ENCODE measurements at places on chromosomes 16 and 17.

- DNase-seq, result no peak
These were observed 107.4 kb upstream of the CES5A start for GRCh38 chr16:55982597-55982996.

DNA sequence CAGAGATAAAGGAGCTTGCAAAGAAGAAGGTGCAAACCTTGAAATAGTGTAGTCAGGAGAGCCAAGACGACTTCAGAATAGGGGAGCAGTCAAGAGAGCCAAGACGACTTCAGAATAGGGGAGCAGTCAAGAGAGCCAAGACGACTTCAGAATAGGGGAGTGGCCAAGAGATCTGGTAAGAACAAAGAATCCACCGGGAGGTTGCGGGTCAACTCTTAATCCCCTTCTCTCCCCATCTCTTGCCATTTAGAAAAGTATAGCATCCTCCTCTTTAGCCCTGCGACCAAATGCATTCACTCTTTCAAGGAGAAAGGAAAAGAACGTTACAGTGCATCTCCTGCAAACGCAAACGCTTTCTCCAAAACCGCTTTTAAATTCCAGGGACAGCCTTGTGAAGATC is 713 bp downstream of the KNOP1 start:
- no peak for DNase-seq

GRCh38 chr16:63577891-63578290 is 1541.7 kb upstream of the CDH8 start:
- no peak for DNase-seq

GRCh38 chr16:4463522-4464163 is 10.8 kb downstream of the NMRAL1 start:
- DNase-seq, result no peak

DNA sequence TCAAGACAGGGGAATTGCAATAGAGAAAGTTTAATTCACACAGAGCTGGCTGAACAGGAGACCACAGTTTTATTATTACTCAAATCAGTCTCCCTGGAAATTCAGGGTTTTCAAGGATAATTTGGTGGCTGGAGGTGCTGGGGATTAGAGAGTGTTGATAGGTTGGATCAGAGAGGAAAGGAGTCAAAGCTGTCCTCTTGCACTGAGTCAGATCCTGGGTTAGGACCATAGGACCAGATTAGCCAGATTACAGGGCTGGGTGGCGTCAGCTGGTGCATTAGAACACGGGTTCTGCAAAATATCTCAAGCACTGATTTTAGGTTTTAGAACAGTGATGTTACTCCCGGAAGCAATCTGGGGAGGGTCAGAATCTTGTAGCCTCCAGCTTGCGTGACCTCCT is 1.8 kb upstream of the NSMCE1 start:
- DNase-seq, result no peak

DNA sequence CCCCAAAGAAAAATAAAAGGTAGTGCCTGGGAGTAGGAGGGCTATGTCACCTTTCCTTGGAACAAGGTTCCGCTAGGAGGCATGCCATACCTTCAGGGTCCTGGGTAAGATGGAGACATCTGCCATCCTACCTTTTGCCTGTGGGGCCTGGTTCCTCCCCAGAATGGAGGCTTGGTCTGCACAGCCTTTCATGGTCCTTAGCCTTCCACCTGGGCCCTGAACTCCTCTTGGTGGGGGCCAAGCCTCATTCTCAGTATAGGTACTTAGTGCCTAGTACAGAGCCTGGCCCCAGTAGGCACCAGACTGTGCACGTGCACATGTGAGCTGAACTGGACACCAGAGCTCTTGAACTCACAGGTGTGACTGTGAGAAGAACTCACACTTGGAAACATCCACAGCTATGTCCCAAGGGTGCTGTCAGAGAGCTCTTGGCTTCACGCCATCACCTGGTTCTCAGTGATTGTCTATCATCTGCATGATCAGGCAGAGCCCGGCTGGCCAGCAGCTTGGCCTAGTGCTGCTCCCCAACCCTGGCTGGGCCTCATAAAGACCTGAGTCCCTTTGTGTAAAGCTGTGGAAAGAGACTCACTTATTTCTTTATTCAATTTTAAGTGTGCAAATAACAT is 143.2 kb downstream of the SOCS1 start:
- DNase-seq, result peak; percentile 72

DNA sequence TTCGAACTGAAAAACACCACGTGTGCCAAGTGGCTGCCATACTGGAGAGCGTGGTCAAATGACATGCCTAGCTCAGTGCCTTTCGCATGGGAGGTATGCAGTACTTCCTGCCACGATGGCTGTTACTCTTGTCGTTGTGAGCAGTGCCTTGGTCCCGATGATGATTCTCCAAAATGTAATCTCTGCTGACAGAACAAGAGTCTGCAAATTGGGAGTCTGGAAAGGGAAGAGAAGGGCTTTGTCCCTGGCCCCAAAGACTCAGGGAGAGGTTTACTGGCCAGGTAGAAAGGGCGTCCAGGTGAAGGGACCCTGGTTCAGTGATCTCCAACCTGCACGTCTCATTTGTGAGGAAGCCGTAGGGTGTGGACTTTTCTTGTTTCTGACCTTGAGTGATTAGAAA is 336.6 kb downstream of the WWOX start:
- no peak for DNase-seq

DNA sequence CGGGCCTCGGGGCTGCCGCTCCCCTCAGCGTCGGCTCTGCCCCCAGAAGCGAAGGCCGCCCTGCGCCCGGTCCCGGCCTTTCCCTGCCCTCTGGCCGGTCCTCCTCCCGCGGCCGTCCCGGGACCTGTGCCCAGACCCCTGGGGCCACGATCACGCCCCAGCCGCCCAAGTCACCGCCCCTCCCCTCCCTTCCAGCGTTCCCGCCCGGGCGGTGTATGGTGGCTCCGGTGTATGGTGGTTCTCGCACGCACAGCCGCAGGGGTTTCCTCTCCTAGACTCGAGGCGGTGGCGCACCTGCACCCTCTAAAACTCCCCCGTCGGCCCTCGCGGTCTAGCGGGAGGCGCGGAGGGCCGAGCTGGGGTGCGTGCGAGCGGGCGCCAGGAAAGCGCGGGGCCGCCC is 10.0 kb downstream of the TIGD7 start:
- DNase-seq, result no peak

DNA sequence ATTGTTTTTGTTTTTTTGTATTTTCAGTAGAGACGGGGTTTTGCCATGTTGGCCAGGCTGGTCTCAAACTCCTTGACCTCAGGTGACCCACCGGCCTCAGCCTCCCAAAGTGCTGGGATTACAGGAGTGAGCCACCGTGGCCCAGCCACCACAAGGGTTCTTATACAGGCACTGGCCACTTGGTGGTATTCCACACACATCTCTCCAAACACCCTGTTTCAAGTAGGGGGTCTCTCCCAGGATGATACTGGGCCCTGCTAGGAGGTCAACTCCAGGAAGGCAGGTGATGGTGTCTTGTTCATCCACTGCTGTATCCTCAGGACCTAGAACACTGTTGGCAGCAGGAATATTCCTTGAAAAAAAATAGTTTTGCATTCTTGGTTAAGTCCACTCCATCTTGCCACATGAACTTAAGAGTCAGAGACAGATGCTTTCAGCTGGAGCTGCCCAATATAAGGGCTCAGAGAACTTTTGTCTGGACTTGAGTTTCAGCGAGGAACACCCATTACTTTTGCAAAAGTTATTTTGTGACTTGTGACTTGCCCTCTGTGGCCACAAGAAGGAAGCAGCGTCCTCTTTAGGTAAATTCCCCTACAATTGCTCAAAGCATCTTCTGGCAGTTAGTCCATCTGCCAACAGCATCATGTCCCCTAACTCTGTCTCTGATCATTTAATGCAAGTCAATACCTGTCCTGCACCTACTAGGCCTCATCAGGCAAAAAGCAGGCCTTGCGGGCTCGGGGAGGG is 7.4 kb upstream of the EEF2K start:
- DNase-seq, result no peak

GRCh38 chr17:47188271-47188875 is 722 bp downstream of the CDC27 start:
- DNase-seq, result no peak

GRCh38 chr16:57578521-57579360 is 36.3 kb downstream of the ADGRG5 start:
- no peak for DNase-seq

GRCh38 chr17:6568184-6568758 is 11.9 kb upstream of the PITPNM3 start:
- no peak for DNase-seq

DNA sequence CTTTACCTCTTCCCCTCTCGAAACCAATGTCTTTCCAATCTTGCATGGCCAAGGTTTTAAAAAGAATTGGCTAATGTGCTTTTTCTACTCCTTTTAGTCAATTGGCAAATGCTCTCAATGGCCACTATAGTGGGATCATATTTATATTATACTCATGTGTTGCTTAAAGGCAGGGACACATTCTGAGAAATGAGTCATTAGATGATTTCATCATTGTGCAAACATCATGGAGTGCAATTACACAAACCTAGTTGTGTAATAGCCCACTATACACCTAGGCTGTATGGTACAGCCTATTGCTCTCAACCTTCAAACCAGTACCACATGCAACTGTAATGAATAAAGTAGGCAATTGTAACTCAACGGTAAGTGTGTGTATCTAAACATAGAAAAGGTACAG is 180.9 kb downstream of the HS3ST3A1 start:
- peak; percentile 79 for DNase-seq

- DNase-seq, result no peak
These were observed 118.2 kb downstream of the MGAT5B start for GRCh38 chr17:76986365-76986764.

DNA sequence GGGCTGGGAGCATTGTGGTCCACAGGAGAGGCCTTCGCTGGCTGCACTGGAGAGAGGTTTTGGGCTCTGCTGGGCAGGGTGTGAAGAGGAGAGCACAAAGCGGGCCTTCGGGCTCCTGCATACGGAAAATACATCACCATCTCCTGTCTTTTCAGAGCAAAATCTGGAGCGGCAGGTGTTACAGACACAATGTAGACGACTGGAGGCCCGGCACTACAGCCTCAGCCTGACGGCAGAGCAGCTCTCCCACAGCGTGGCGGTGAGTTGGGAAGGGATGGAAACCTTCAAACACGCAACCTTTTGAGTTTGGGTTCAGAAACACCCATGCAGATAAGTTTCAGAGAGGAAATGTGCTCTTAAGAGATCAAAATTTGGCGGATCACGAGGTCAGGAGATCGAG is 17.9 kb downstream of the GINS2 start:
- DNase-seq, result no peak

- no peak for DNase-seq
These were observed 125.5 kb upstream of the IRX3 start for GRCh38 chr16:54412037-54412436.

- DNase-seq, result no peak
These were observed 94.9 kb downstream of the RBFOX3 start for GRCh38 chr17:79515646-79516571.

DNA sequence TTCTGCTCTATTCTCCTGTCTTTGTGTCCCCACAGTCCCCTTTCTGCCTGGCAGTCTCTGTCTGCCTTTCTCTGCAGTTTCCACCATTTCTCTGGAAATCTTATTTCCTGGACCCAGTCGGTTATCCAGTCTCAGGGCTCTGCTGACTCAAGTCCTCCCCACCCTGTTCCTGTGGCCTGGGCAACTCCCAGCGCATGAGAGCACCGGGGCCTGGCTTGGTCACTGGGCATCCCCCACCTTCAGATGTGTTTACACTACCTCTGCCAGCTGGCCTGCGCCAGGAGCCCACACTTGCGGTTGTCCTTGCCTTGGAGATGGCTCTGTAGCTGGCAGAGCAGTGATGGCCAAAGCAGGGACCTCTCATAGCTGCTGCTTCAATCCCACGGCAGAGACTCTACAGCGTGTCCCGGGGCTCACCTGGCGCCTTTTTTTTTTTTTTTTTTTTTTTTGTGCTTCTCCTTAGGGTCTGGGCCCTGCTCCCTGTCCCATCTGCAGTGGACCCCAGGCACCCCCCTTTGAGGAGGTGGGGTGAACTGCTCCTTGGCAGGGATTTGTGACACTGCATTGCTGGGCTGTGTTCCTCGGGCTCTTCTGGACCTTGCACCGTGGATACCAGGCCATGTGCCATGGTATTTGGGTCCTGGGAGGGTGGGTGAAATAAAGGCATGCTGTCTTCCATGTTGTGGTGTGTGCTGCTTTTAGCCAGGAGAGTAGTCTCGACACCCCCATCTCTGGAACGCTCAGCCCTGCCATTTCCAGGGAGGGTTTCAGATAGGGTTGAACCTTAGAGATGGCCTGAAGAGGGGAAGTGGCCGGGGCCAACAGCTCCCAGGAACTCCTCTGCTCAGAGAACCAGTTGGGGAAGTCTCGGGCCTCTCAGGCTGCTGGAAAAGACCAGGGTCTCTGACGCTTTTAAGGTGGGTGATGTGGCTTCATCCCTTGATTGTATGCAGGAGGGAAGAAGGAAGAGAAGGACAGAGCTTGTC is 17.5 kb downstream of the GUCY2D start:
- DNase-seq, result no peak

GRCh38 chr16:89871895-89872294 is 1.5 kb upstream of the TCF25 start:
- no peak for DNase-seq

DNA sequence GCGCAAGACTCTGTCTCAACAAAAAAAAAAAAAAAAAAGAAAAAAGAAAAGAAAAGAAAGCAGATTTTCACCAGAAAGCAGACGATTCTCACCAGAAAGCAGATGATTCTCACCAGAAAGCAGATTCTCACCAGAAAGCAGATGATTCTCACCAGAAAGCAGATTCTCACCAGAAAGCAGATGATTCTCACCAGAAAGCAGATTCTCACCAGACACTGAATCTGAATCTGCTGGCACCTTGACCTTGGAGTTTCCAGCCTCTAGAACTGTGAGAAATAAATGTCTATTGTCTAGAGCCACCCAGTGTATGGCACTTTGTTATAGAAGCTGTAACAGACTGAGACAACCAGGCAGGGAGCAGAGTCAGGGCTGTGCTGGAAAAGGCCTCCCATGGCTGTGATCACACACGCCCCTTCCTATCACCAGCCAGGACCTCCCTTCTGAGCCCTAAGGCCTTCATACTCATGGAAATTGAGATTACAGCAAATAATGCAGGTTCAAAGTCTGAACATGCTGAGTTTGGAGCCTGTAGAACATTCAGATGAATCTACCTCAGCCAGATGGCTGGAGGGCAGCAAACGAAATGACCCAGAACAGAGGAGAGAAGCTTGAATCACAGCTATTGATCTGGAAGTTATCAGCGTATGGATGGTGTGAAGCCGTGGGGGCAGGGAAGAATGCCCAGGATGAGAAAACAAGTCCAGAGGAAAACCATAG is 309.3 kb downstream of the SLC39A11 start:
- DNase-seq, result no peak

DNA sequence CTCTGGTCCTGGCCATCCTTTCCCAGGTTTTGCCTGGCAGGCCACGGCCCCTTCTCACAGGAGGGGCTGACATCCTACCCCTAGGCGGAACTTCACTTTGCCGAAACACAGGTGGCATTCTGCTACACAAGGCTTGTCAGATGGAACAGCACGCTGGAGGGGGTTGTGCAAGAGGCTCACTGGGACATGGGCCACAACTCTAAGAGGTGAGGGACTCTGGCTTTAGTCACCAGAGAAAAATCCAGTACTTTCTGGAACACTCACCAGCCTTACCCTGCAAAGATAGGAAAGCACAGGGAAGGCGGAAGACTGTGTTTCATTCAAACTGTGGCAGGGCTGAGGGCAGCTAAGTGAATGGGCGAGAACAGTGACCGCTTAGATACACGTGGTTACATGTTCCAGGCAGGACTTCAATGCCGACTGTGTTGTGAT is 18.3 kb downstream of the CDC42EP4 start:
- no peak for DNase-seq

All from NCI-H2029 (cell line).